ENCODE measurements at places on chromosomes 3 and 15.

DNA sequence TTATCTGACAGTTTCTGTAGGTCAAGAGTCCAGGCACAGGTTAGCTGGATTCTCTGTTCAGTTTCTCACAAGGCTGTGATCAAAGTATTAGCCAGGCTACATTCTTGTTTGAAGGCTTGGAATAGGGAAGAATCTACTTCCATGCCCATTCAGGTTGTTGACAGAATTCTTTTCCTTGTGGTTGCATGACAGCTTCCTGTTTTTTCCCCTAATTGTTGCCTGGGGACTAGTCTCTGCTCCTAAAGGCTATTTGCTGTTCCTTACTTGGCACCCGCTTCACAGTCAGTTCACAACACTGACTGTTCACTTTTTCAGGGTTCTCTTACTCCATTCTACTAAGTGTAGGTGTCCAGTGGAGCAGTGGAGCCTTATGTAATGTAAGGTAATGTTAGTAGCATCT is 115.4 kb upstream of the GBE1 start:
- DNase-seq = no peak

- DNase-seq = no peak
Measured at GRCh38 chr3:107781253-107781652, 258.5 kb downstream of the BBX start.

DNA sequence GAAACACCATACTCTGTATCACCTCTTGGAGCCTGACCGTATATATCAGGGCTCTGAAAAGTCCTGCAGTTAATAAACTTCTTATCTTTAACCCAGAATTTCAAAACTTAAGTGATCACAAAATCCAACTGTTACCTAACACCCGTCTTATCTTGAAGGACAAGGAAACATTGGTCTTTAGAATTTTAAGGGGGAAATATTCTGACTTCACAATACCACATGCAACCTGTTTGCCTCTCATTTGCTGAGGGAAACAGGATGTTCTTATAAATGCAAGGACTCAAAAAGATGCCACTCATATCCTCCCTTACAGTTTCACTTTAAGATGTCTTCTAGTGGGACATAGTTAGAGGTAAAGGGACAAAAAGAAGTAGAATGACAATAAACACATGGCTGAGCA is 67.9 kb downstream of the CRTC3 start:
- DNase-seq = peak; percentile 39

GRCh38 chr3:13571831-13572750 is 23.2 kb downstream of the FBLN2 start:
- DNase-seq = no peak

DNA sequence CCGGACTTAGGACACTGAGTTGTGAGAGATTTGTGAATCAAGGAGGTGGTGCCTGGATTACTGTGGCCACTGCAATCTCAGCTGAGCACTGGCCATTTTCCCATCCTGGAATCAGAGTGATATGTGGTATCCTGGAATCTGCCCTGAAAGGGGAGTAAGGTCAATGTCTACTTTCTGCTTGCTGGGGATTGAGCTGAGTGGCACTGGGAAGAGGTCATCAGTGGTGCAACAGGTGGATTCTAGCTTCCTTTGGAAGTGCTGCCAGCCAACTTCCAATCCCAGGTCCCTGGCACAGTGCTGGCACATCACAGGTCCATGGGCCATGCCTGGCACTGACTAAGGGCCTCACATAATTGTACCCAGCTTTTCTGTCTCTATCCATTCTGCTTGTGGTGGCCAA is 20.6 kb upstream of the TSEN2 start:
- no peak for DNase-seq

GRCh38 chr3:27125821-27126501 is 243.2 kb downstream of the NEK10 start:
- DNase-seq = no peak

GRCh38 chr3:110341047-110341446 is 730.6 kb upstream of the NECTIN3 start:
- no peak for DNase-seq

DNA sequence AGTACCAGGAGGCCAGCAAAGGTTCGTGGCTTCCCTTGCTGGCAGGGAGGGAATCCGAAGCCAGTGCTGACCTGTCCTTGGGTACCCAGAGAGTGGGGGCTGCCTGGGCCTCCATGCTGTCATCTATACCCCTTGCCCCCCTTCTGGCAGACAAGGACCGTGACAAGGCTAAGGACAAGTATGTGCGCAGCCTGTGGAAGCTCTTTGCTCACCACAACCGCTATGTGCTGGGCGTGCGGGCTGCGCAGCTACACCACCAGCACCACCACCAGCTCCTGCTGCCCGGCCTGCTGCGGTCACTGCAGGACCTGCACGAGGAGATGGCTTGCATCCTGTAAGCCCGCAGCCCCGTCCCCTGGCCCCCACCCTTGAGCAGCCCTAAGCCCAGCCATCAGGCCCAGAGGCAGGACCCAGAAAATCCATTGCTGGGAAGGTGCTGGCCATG is 2.8 kb downstream of the FES start:
- DNase-seq = no peak

DNA sequence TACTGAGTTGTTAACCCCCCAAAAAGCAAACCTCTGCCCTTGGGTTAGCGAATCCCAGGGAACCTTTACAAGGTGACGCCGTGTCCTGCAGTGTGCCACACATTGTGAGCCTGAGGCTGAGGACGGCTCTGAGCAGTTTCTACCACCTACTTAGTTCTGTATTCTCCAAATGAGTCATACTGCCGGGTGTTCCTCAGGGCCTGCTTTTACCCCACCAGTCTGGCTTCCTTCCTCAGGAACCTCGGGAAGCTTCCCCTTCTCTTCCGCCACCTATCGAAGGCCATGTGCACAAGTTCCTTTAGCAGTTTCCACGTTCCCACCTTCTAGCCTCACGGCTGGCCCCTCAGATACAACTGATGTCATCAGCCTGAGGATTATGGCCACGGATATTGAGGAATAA is 384.0 kb upstream of the TPM1 start:
- peak; percentile 15 for DNase-seq

GRCh38 chr3:120350401-120350941 is 1.3 kb upstream of the LRRC58 start:
- no peak for DNase-seq

- DNase-seq = no peak
Measured at GRCh38 chr3:134258761-134259347, 8.2 kb upstream of the RYK start.

DNA sequence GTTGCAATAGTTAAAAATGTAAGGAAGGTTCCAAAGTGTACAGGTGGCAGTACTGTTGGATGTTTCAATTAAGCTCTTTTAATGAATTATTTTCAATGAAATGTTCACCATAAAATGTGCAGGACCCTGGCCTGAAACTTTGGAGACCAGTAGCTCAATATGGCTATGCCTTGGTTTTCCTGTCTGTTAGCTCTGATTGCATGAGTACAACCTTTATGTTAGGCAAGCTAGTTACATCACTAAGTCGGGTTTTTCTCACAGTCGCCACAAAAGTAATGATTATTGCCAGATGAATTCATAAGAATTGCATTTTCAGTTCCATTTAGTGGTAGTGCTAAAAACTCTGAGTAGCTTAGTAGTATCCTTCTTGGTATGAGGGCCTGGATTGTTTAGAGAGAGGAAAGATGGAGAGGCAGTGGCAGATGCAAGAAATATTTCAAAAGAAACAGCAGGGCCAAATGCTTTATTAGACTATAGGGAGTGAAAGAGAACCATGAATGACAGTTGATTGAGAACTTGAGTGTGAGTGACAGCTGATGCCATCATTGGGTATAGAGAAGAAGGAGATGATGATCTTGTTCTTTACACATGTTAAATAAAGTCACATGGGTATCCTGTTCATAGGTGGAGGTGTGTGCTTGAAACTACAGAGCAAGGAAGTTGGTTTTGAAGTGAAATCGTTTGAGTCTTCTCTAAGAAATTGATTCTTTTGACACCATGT is 109.5 kb downstream of the AKAP13 start:
- no peak for DNase-seq

DNA sequence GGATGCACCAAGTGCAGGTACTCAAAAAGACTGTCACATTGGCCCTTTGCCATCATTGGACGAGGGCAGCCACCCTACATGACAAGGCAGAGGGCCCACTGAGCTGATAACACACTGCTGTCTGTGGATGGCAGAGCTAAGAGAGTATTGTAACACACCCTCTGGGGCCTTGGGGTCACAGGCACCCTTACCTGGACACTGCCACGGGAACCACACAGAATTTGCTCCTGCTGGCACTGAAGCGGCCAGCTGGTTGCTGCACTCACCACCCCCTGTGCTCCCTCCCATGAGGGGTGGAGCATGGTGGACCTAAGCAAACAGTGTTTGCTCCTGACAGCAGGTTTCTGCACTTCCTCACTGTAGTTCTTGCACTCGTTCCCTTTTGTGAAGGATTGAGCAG is 208.2 kb upstream of the SGO1 start:
- DNase-seq = no peak

DNA sequence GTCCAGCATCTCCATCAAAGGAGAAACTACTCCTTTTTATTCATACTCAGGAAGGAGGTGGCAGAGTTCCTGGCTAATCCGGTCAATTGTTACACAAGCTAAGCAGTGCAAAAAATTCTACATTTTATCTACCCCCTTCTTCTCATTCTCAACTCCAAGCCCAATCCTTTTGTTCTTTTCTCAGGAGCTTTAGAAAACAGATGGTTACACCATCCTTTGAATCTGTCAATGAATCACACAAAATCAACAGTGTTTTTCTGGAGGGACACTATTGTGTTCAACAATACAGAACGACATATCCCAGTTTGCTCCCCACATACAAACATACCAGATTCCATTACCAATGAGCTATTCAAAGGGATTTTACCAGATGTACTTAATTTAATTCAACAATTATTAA is 362.1 kb downstream of the MAGI1 start:
- DNase-seq = no peak

- no peak for DNase-seq
Measured at GRCh38 chr15:73944161-73945129, 18.2 kb downstream of the LOXL1 start.

DNA sequence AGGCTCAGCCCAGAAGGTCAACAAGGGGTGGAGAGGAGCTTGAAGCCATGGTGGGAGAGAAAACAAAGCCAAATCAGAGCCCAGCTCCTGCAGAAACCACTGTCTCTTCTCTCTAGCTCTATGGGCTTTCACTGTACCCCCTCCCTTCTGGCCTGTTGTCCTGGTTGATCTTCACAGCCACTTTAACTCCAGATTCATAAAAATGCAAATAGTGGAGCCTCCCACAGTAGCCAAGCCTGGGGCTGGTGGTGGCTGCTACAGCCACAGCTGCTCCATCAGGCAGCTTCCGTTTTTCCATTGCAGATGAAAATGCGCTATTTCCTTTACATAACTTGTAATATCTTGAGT is 20.7 kb upstream of the CAV3 start:
- DNase-seq = no peak

GRCh38 chr3:140122183-140122582 is 187.2 kb downstream of the CLSTN2 start:
- DNase-seq = no peak

DNA sequence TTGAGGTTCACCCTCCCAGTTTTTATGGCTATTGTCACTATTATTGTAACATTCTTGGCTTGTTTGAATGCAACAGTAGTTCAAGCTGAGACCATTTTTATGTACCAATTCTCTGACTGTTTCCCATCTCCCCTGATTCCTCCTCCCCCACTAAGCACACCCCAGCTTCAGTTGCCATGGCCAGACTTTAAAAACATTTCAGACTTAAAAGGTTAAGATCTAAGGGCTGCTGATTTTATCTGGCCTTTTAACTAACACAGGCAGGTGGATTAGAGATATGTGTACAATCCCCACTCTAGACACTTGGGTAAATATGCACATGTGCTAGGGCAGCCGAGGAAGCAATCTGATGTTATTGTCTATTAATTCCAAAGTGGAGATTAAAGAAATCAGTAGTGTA is 386.3 kb upstream of the NR2F2 start:
- DNase-seq = no peak

DNA sequence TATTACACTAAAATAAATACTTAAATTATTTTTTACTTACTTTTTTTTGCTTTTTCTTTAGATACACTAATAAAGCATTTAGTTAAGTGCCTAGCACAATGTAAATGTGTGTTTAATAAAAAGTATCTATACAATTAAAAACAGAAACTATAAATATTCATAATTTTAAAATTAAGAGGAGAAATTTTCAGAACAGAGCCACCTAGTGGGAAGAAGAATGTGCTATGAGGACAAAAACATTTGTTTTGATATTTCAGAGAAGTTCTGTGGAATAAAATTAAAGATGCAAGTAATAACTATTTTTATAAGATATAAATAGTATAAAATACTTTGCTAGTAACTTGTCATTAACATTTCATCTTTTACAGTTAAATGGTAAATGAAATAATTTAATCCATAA is 33.6 kb upstream of the PLSCR5 start:
- DNase-seq = no peak

DNA sequence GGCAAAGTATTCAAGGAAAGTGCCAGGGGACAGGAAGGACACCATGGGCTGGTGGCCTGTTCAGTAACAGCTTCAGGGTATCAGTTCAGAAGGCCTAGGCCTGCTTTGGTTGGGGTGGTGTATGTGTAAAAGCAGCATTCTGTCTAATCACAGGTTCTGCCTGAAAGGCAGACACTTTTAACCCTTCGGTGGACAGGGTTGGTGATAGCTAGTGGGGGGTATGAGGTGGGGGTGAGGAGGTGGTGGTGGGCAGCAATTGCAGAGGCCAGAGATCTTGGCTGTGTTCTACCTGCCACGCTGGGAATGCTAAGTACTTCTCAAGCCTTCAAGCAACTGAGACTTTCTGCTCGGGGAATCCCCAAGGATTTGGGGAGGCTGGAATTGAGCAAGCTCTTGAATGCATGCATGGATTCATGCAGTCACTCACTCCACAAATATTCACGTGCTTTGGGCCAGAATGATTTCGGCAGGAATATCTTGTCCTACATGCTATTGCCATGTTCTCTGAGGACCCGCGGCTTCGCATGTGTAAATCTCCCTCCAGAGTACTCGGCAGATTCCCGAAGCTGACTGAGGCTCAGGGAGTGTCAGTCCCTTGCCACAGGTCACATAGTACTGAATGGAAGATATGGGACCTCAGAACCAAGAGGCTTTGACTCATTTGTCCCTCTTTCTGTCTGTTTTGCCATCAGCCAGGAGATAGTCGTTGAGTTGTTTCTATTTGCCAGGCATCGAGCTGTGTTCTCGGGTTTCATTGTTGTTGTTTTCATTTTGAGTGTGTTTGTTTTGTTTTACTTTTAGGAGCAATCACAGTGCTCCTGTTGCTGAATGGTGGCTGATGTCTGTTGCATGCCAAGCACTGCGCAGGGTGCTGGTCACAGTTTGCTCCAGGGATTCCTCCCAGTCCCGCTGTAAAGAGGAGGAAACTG is 65.5 kb downstream of the SMAD3 start:
- no peak for DNase-seq

DNA sequence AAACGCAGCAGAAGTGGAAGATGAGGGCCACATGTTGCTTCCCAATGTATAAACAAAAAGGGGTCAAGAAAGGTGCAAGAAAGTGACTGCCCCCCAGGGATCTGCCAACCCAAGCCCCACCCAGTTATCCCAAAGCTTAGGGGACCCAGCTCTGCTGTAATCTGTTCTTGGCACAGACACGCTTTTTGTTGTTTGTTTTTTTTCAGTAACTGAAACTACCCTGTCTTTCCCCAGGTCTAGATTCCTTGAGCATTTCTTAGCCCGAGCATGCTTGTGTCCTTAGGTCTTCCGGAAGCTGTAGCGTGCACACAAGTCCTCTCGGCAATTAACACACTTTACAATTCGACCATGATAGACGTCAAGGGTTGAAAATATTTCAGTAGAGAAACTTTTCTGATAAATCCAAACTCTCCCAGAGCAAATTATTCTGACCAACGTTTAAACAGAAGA is 8.5 kb upstream of the PPARG start:
- no peak for DNase-seq

GRCh38 chr15:96293441-96293840 is 37.1 kb upstream of the NR2F2 start:
- no peak for DNase-seq
